Activated naive CD4-positive, alpha-beta T cell treated with anti-CD3 and anti-CD28 coated beads, Interleukin-2, amount 10 ng/mL, durations not matched to agents 7 days and 5 days (primary cell): ENCODE measurements at places on chromosomes 3 and 15.

DNA sequence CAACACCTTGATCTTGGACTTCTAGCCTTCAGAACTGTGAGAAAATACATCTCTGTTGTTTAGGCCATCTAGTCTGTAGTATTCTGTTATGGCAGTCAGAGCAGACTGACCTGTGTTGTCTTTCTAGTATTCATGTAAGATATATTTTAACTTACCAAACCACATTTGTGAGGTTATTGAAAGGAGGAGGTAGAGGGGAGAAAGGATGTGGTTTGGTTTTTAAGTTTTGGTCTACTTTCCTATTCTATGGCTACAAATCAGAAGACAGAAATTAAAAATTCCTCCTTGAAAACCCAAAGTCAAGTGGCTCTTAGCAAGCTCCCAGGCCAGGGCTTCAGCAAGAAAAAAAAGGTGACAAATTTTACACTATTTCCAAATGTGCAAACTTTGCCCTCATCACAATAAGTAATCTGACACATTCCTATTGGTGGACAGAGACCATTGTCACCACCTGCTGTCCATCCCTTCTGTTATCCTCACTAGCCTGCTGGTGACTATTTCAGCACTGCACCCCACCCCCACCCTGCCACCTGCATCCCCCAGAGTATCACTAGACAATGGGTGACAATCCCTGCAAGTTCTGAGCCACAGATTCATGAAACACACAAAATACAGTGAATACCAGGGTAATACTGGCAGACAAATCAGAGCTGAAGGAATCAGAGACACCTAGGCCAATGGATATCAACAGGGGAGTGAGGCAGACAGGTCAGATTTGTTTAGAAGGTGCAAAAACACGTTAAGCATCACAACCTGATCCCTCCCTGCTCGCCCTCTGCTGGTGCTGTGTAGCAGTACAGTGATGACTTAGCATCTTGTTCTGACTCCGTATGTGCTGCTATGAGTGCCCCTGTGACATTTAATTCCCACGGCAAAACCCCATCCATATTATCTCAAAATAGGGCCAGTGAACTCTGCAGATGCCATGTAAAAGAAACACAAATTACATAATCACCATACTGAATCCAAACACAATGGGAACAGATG, 79.0 kb upstream of the DCLK3 start:
- H3K27me3 ChIP-seq: no peaks in the 10 kb centered on the region
- peak overlapping the region; percentile 73 for H3K27ac ChIP-seq
- no peak overlapping the region for H3K4me3 ChIP-seq
- H3K36me3 ChIP-seq: peaks cover 81% of the 10 kb centered on the region
- peak; percentile 71 for DNase-seq
- peaks cover 35% of the 10 kb centered on the region for H3K4me1 ChIP-seq

GRCh38 chr15:82709421-82710207, at the start of gene AP3B2:
TSS of gene AP3B2 (minus strand) at chr15:82709875. CDS start at chr15:82709706, 169 bp downstream.
- DNase-seq: peak; percentile 81
- H3K27ac ChIP-seq: no peak within 1 kb of the TSS
- H3K4me1 ChIP-seq: no peaks in the 10 kb centered on the region
- H3K36me3 ChIP-seq: no peaks in the 10 kb centered on the region
- peak within 1 kb of the TSS; percentile 53 for H3K4me3 ChIP-seq
- peaks cover 23% of the 10 kb centered on the region for H3K27me3 ChIP-seq

GRCh38 chr3:182516597-182517336, 276.5 kb upstream of the ATP11B start:
- no peak overlapping the region for H3K4me3 ChIP-seq
- no peaks in the 10 kb centered on the region for H3K27me3 ChIP-seq
- H3K36me3 ChIP-seq: no peaks in the 10 kb centered on the region
- no peak for DNase-seq

GRCh38 chr3:167032267-167032876, 347.7 kb downstream of the ZBBX start:
- no peak overlapping the region for H3K27ac ChIP-seq
- no peak overlapping the region for H3K4me3 ChIP-seq
- H3K27me3 ChIP-seq: no peaks in the 10 kb centered on the region
- no peaks in the 10 kb centered on the region for H3K4me1 ChIP-seq
- H3K36me3 ChIP-seq: no peaks in the 10 kb centered on the region
- DNase-seq: no peak

GRCh38 chr3:138082085-138082991, 33.1 kb downstream of the DZIP1L start:
- H3K27ac ChIP-seq: peak overlapping the region; percentile 87
- no peaks in the 10 kb centered on the region for H3K36me3 ChIP-seq
- peak; percentile 49 for DNase-seq

GRCh38 chr3:81105789-81106488, 655.5 kb downstream of the GBE1 start:
- no peaks in the 10 kb centered on the region for H3K4me1 ChIP-seq
- H3K4me3 ChIP-seq: no peak overlapping the region
- H3K36me3 ChIP-seq: no peaks in the 10 kb centered on the region
- no peak for DNase-seq

GRCh38 chr3:134535186-134535970, 49.5 kb downstream of the CEP63 start:
- no peaks in the 10 kb centered on the region for H3K4me1 ChIP-seq
- DNase-seq: no peak
- H3K27ac ChIP-seq: no peak overlapping the region
- H3K27me3 ChIP-seq: no peaks in the 10 kb centered on the region

DNA sequence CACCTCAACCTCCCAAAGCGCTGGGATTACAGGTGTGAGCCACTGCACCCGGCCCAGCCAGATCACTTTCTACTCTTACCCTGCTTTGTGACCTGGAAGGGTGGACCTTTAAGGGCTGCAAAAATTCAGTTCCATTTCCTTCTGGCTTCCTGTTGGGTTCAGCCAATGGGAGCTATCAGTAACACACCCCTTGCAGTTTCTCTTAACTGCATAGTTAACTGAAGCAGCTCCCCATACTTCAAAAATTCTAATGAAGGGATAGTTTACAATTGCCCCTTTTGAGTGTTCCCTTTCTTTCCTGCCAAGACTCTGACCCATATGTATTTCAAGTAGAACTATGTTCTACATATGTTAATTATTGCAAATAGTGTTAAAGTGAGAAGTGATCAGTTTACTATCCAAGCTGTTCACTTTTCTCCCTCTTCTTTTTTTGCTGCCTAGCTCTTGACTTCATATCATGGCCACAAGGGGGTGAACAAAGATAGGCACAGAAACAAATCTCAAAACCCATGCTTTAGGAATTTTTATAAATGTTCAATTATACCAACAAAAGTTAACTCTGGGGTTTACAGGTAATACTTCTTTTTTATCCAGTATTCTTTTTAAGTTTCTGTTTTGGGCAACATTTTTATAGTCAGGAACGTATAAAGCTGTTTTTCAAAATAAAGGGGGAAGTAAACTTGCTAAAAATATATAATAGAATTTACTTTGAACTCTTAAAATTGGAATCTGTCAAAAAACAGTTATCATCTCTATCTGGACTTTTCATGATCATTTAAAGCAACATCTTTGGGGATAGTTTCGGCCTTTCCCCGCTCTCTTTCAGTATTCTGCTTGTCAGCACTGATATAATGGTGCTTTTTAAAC, 8.1 kb downstream of the PGBD4 start:
- H3K4me1 ChIP-seq: peaks cover 5% of the 10 kb centered on the region
- H3K27ac ChIP-seq: no peak overlapping the region
- no peak overlapping the region for H3K4me3 ChIP-seq
- DNase-seq: no peak
- H3K36me3 ChIP-seq: peaks cover 3% of the 10 kb centered on the region
- H3K27me3 ChIP-seq: peaks cover 10% of the 10 kb centered on the region

GRCh38 chr3:20832963-20833362, 647.0 kb upstream of the SGO1 start:
- no peak for DNase-seq
- H3K36me3 ChIP-seq: no peaks in the 10 kb centered on the region
- H3K4me1 ChIP-seq: no peaks in the 10 kb centered on the region
- H3K27me3 ChIP-seq: no peaks in the 10 kb centered on the region

DNA sequence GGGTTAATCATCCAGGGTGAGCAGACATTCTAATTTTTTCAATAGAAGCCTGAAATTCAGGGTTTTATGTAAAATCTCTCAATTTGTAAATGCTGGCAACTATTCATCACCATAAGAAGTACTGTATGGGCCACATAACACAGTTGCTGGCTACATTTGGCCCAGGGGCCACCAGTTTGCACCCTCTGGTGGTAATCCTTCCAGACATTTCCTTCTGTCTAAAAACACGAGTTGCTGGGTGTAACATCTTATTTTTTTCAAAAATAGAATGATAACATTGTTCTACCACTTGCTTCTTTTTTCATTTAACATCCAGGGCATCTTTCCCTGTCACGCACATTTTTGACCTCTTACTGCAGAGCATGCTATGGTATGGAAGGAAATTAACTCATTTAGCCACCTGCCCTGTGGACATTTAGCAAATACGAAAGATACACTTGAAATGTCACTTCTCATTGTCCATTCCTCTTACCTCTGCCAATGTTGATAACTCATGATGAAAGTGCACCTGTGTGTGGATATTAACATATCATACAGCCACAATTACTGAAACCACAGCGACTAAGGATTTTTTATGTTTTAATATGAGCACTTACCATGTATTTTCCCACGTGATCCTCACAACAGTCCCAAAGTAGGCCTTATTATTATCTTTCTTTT, 117.5 kb upstream of the ARHGEF3 start:
- H3K4me1 ChIP-seq: peaks cover 83% of the 10 kb centered on the region
- peak overlapping the region; percentile 100 for H3K27ac ChIP-seq
- no peaks in the 10 kb centered on the region for H3K27me3 ChIP-seq
- DNase-seq: no peak
- H3K36me3 ChIP-seq: peaks cover 9% of the 10 kb centered on the region
- no peak overlapping the region for H3K4me3 ChIP-seq

DNA sequence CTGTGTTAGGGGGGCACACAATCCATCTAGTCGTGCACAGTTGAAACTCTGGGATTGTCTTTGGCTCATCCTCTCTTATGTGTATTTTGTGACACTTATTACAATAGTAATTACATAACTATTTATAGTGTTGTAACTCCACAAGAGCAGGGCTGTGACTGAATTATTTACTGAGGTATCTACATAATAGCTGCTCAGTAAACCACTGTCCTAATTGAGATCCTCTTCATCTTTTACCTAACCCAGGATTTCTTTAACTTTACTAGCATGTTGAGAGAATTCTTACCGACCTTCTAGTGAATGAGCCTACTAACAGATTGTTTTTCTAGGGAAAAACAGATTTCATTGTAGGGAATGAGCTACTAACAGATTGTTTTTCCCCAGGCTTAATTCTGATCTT, 11.1 kb downstream of the KLHL18 start:
- no peaks in the 10 kb centered on the region for H3K27me3 ChIP-seq
- H3K4me1 ChIP-seq: peaks cover 17% of the 10 kb centered on the region
- no peak for DNase-seq

DNA sequence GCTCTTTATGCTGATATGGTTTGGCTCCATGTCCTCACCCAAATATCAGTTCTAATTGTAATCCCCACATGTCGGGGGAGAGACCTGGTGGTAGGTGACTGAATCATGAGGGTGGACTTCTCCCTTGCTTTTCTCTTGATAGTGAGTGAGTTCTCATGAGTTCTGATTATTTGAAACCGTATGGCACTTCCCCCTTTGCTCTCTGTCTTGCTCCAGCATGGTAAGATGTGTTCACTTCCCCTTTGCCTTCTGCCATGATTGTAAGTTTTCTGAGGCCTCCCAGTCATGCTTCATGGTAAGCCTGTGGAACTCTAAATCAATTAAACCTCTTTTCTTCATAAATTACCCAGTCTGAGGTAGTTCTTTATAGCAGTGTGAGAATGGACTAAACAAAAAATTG, 107.6 kb downstream of the IMPG2 start:
- H3K4me1 ChIP-seq: no peaks in the 10 kb centered on the region
- H3K27me3 ChIP-seq: no peaks in the 10 kb centered on the region
- no peak overlapping the region for H3K4me3 ChIP-seq

- no peak for DNase-seq
- no peak overlapping the region for H3K27ac ChIP-seq
These were observed 4.8 kb downstream of the C3orf52 start for GRCh38 chr3:112090887-112091586.

- H3K4me1 ChIP-seq: no peaks in the 10 kb centered on the region
- no peak overlapping the region for H3K27ac ChIP-seq
- H3K27me3 ChIP-seq: no peaks in the 10 kb centered on the region
These were observed 203.3 kb downstream of the CDIN1 start for GRCh38 chr15:36782681-36783080.

GRCh38 chr3:47432673-47433072, 43.1 kb downstream of the SCAP start:
- H3K4me3 ChIP-seq: no peak overlapping the region
- H3K4me1 ChIP-seq: no peaks in the 10 kb centered on the region
- no peak overlapping the region for H3K27ac ChIP-seq
- H3K36me3 ChIP-seq: peaks cover 34% of the 10 kb centered on the region
- DNase-seq: no peak

GRCh38 chr3:115958526-115958925, 335.2 kb downstream of the GAP43 start:
- H3K27me3 ChIP-seq: no peaks in the 10 kb centered on the region
- no peak overlapping the region for H3K27ac ChIP-seq
- H3K4me3 ChIP-seq: no peak overlapping the region
- DNase-seq: no peak

DNA sequence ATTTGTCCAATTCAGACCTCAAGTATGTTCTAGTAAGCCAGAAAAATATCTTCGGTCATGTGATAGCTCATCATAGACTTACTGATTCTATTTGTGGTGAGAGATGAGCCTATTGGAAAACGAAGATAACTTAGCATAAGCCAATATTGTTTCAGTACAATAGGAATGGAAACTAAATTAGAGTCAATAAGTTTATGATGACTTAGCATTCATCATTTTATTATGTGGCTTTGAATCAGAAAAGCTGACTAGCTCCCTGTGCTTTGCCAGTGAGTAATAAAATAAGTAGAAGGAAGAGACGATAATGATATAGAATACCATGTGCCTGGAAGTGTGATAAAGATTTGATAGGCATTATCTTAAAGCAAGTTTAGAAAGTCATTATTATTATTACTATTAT, 605.6 kb downstream of the AGBL1 start:
- no peak for DNase-seq
- H3K4me1 ChIP-seq: no peaks in the 10 kb centered on the region
- no peaks in the 10 kb centered on the region for H3K36me3 ChIP-seq
- no peaks in the 10 kb centered on the region for H3K27me3 ChIP-seq
- no peak overlapping the region for H3K27ac ChIP-seq

DNA sequence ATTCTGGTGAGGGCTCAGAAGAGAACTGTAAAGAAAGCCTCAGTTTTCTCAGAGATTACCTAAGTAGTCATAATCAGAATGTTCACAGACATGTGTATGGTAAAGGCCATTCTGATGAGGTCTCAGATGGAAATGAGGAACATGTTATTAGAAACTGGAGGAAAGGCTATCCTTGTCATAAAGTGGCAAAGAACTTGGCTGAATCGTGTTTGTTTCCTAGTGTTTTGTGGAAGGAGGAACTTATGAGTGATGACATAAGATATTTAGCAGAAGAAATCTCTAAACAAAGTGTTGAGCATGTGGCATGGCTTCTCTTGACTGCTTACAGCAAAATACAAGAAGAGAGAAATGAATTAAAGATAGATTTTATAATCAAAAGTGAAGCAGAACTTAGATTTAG, 12.8 kb upstream of the KLHL40 start:
- H3K4me1 ChIP-seq: no peaks in the 10 kb centered on the region
- no peak overlapping the region for H3K4me3 ChIP-seq
- peaks cover 25% of the 10 kb centered on the region for H3K27me3 ChIP-seq

GRCh38 chr3:65352951-65353350, 665.2 kb upstream of the ADAMTS9 start:
- H3K36me3 ChIP-seq: no peaks in the 10 kb centered on the region
- no peak overlapping the region for H3K27ac ChIP-seq
- no peaks in the 10 kb centered on the region for H3K4me1 ChIP-seq
- H3K27me3 ChIP-seq: peaks cover 12% of the 10 kb centered on the region
